ENCODE measurements at places on chromosomes 5 and 9.

GRCh38 chr9:92359394-92359995, 33.7 kb downstream of the CENPP start:
- DNase-seq = no peak

DNA sequence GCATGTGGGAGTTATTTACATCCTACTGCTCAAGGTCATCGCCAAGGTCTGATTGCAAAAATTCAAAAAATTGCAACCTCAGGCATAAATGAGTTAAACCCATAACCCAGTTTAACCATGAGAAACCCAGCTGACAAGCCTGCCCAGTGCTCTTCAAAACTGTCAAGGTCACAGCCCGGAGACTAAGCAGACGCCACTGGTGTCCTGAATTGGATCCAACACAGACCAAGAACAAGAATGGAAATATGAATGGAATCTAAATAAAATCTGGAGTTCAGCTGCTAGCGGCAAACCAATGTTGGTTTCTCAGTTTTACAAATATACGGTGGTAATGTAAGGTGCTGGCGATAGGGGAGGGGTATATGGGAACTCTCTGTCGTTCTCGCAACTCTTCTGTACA, 201.5 kb upstream of the MVB12B start:
- DNase-seq = no peak

GRCh38 chr5:160159991-160160792, 40.9 kb upstream of the PWWP2A start:
- peak; percentile 70 for DNase-seq

DNA sequence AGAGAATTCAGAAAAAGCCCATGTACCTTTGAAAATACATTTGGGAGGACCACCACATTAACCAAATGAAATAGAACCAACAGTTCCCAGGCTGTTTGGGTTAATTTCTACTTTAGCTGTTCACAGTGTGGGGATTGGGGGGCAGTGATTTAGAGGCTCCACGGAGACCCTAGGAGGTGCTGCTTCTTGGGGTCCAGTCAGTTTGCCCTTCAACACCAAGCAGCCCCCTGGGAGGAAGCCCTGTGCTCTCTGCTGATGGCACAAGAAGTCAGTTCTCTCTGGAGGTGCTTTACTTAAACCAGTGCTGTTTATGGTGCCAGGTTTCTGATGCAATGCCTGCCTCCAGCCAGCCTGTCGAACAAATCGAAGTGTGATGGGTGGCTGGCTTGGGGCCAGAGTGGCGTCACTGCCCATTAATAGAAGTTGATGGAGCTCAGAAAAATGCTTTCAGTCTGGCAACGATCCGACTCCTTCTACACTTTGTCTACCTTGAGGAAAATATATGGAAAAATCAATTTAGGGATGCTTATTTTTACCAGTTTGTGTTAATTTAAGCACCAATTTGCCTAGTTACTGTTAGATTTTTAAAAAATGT, 134.0 kb downstream of the SNX18 start:
- peak; percentile 71 for DNase-seq

GRCh38 chr9:136392538-136393449, 7.2 kb downstream of the SNAPC4 start:
- no peak for DNase-seq

- DNase-seq = no peak
These were observed 31.5 kb downstream of the ASS1 start for GRCh38 chr9:130476151-130476730.

GRCh38 chr9:73081979-73082657, 69.5 kb upstream of the ANXA1 start:
- peak; percentile 44 for DNase-seq

DNA sequence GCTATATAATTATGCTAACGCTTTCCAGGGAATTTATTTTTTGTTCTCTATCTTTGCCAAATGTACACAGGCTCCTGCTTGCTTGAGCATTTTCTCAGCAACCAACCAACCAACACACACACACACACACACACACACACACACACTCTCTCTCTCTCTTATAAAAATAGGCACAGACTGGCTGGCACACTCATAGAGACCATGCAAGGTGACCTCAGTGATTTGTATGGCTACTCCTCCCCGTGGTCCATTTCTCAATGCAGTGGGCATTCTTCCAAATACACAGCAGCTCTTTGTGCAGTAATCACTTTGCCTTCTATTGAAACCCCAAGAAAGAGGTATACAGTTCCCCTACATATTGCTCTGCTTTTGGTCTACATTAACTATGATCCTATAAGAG, 416.0 kb downstream of the MAN2A1 start:
- DNase-seq = peak; percentile 81

DNA sequence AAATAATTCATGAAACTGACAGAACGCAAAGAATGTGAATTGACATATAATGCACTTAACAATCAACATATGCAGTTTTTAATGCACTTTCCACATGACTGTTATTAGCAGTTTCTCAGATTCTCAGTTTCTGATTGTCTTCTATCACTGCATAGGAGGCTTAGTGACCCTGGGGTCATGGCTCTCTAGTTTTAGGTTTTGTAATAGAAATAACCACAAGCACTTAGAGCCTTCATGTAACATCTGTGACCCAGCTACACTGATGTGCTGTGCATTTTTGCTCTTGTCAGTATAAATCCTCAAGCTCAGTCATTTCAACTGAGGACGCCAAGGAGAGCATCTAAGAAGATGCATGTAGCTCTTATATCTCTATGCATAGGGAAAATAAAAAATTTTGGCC, 163.1 kb upstream of the IZUMO3 start:
- DNase-seq = no peak

DNA sequence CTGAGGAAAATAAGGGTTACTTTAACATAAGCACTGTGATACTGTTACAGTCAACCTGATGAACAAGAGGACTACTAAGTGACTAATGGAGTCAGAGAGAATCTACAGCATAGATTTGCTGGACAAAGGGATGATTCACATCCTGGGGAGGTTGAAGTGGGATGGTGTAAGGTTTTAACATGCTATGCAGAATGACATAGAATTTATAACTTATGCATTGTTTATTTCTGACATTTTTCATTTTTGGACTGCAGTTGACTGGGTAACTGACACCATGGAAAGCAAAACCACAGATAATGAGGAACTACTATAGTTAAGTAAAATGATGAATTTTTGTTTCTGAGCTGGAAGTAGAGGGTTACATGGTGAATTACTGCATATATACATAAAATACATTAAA, 389.2 kb downstream of the MAT2B start:
- DNase-seq = no peak

- no peak for DNase-seq
These were observed 370.2 kb upstream of the C9orf72 start for GRCh38 chr9:27943501-27943900.

GRCh38 chr9:7174884-7175283, 417.1 kb downstream of the KDM4C start:
- no peak for DNase-seq

DNA sequence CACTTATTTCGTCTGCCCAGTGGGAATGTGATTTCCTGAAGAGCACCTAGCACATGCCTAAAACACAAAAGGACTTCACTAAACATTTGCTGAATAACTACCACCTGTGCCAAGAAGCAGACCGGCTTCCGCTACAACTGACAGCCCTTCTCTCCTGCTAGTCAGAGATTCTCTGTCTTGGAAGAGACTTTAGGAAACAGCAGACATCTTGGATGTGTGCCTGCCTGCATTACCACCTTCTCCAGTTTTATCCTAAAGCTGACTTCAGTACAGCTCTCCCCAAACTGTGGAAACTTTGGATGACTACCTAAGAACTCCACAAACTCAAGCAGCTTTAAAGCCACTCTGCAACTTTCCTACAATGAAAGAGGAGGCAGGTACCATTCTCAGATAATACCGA, 116.5 kb upstream of the MAN2A1 start:
- no peak for DNase-seq

GRCh38 chr9:130927995-130928900, 10.8 kb downstream of the FIBCD1 start:
- DNase-seq = peak; percentile 71

GRCh38 chr9:75866273-75866871, 24.1 kb upstream of the PCSK5 start:
- peak; percentile 8 for DNase-seq

DNA sequence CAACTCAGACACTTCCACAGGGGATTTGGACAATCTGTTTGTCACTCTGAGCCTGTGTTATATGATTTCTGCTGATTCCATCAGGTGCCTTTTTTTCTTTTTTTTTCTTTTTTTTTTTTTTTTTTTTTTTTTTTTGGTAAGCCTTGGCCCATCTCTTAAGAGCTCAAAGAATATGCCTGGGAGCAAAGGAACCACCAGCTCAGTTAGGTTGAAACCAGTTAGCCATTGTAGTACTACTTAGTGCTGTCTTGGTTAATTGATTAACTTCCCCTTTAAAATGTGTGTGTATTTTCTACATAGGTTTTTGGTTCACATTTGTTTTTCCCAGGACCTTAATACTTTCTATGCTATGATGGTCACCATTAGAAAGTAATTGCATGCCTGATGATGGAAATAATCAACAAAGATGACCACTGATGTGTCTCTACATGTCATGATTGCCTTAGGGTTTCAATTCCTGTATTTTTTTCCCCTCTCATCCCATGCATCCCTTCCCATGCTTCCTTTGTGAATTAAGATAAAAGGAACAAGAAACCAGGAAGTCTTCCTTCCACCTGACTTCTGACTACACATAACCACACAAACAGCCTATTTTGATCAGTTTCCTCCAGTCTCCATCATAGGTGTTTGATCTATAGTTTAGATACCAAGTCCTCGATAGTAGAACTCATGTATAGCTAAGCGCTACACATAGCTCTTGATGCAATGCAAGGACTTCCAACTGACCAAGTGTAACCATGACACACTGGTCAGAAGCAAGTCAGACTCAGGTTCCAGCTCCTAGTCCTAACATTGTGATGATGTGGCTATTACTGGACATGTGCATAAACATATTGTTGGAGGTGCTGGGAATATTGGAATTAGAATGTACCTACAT, 306.1 kb downstream of the EFNA5 start:
- DNase-seq = no peak

GRCh38 chr9:15308511-15308910, 1.5 kb upstream of the TTC39B start:
- DNase-seq = no peak

DNA sequence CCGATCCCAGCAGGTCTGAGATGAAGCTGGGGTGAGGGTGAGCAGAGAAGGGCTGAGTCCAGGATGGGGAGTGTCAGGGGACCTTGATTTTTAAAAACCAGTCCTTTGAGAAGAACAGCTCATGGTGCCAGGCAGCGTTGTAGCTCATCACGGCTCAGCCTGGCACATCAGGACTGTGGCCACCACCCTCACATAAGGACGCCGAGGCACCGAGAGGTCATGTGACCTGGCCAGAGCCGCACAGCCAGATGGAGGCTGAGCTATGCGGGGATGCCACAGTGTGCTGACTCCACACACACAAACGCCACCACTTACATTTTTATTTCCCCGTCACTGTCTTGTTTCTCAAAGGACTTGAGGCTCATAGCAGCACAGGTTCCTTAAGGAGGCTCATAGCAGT, 32.9 kb upstream of the CEP72 start:
- DNase-seq = no peak

- DNase-seq = no peak
These were observed 145.2 kb downstream of the MTRR start for GRCh38 chr5:8013948-8014710.

DNA sequence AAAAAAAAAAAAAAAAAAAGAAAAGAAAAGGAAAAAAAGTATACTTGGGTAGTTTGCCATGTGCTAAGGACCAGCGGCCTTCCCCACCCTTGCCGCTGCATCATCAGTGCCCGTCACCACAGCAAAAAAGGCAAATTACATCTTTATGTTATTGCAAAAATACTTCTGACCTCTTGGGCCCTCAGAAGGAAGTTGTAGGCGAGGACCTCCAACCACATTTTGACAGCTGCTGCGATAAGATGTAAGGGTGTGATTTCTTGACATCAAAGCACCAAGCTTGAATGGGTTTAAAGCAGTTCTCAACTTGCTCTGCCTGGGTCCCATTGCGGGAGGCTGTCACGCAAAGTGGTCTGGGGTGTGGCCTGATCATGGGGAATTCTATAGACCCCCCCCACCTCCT, 39.2 kb downstream of the DMRT1 start:
- no peak for DNase-seq

All from COR-L47 (cell line).